ENCODE measurements at places on chromosomes 6 and 20.
A peak's percentile ranks its signal among the peaks of the same experiment; 100 is the strongest.

DNA sequence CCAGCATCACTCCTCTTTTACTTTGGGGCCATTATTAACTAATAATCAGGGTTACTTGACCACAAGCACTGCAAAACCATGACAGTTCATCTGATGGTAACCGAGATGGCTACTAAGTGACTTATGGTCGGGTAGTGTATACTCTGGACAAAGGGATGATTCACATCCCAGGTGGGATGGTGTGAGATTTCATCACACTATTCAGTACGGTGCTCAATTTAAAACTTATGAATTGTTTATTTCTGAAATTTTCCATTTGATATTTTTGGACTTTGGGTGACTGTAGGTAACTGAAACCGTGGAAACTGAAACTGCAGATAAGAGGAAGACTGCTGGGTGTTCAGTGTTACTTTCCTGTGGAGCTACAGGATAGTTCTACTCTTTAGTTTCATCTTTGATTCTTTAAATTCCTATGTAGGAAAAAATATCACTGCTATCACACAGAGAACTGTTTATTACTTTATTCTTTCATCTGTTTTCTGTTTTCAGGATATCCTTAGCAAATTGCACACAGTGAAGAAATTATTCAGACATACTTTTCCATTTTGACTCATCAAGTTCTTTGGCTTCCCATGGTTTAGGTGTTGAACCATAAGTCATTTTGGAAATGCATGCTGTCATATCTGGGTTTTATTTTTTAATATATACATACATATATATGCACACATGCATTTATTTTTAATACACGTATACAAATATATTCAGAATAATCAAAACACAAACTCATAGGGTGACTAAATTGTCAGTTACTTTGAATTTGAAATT is 59.1 kb upstream of the C20orf144 start:
- DNase-seq = no peak

DNA sequence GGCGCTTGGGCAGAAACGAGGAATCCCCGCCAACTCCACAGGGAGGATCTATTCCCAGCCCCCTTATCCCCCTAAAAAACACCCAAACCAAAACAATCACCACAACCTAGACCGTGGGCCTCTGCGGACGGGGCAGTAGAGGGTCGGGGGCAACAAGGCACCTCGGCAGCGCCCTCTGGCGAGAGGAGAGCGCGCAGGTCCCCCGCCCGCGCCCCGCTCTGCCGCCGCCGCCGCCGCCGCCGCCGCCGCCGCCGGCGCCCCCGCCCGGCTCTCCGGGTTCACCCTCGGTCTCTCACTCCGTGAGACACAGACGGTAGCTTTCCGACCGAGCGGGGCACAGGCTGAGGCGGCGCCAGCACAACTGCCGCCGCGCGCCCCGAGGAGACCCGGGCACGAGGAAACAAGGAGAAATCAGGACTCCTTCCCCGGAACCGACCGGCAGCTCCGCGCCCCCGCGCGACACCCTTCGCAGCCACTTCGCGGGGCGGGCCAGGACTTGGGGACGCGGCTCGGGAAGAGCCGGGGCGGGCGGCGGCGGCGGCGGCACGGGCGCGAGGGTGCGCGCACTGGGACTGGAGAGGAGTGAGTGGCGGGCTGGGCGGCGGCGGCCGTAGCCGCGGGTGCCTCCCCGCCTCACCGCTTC is at the start of gene SLC35F1:
Gene SLC35F1 (plus strand): TSS at position 307 of the 643 bp plus-strand sequence.
- no peak for DNase-seq

- DNase-seq = no peak
Measured at GRCh38 chr6:137933696-137934095, 66.6 kb downstream of the TNFAIP3 start.

- no peak for DNase-seq
Measured at GRCh38 chr6:169783401-169783800, 32.0 kb downstream of the ERMARD start.

GRCh38 chr6:170018936-170019817 is 267.8 kb downstream of the ERMARD start:
- DNase-seq = no peak

GRCh38 chr6:137759624-137760023 is 107.4 kb upstream of the TNFAIP3 start:
- no peak for DNase-seq

- DNase-seq = no peak
Measured at GRCh38 chr6:147724454-147724853, 216.0 kb downstream of the SAMD5 start.

- peak; percentile 56 for DNase-seq
Measured at GRCh38 chr20:51500936-51501335, 41.6 kb downstream of the NFATC2 start.

DNA sequence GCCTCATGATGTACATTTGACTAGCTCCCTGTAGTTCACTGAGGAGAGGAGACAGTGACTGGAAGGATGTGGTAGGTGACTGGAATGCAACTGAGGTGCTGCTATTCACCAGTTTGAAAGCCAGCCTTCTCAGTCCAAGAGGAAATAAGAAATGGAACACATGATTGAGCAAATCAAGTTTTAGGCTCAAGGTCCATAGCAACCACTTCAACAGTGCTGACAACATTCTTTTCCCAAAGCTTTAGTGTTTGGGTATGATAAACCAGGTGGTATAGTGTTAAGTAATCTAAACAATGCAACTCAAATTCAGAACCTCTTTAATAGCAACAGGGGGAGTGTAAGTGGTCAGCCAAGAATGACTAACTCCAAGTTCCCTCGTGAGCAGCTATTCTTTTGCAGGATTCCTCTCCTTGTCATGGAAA is 9.2 kb downstream of the ZHX3 start:
- DNase-seq = no peak

DNA sequence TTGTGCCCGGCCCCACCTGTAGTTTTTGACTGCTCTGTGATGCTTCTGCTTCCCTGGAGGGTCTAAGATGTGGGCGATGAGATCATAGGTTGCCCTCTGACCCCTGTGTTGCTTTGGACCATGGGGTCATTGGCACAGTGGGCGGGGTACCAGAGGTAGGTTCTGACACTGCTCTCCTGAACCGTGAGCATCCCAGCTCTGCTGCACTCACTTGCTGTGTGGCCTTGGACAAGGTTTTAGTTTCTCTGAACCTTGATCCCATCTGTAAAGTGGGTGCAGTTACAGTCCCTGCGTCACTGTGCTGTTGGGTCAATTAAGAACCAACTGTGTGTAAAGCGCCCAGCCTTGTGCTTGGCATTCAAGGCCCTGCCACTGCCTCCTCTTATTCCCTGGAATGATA is 30.9 kb downstream of the SRC start:
- no peak for DNase-seq

Data from CD4-positive, alpha-beta T cell treated with Interleukin-1 beta for 1 hour (primary cell).